ENCODE measurements at places on chromosomes 12 and 14. TPM values are rescaled to one million over a fixed set of nuclear protein-coding genes. Genes with fewer than 3 reads are reported as not detected.

DNA sequence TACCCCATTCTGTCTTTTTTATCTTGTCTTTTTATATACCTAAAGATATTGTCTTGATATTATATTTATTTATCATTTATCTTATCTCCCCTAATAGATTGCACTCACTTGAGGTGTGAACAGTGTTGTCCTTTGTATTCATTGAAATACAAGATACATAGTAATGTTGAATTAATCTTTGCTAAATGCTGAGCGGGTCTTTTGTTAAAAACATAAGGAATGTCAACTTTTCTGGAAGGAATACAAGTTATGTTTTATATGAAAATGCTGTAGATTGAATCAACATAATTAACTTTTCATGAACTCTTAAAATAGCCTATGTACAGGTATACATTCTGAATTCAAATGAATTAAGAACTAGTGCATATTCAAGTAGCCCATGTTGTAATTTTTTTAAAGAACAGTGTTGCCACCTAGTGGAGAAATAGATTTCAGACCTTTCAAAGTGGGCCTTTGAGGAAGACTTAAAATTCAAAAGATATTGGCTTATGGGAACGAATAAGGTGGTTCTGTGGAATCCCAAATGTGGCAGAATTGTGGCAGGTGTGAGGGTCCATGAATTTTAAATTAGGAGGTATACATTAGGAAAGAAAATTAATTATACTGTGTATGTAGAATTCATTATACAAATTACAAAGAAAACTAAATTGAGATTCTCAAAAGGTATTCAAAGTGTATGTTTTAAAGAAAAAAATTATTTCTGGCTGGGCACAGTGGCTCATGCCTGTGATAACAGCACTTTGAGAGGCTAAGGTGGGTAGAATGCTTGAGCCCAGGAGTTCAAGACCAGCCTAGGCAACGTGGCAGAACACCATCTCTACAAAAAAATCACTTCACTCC, 19.1 kb downstream of the BBOF1 start:
- DNase-seq = no peak

DNA sequence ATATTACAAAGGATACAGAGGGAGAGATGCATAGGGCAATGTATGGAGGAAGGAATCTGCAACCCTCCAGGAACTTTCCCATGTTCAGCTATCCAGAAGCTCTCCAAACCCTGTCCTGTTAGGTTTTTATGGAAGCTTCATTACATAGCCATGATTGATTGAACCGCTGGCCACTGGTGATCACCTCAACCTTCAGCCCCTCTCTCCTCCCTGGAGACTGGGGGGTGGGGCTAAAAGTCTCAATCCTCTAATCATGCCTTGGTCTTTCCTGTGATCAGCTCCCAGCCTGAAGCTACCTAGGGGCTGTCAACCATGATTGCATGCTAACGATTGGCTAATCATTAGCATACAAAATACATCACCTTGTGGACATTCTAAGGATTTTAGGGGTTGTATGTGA, 123.4 kb downstream of the ST8SIA1 start:
- DNase-seq = no peak

LALBA gene
- total RNA-seq = not detected

DNA sequence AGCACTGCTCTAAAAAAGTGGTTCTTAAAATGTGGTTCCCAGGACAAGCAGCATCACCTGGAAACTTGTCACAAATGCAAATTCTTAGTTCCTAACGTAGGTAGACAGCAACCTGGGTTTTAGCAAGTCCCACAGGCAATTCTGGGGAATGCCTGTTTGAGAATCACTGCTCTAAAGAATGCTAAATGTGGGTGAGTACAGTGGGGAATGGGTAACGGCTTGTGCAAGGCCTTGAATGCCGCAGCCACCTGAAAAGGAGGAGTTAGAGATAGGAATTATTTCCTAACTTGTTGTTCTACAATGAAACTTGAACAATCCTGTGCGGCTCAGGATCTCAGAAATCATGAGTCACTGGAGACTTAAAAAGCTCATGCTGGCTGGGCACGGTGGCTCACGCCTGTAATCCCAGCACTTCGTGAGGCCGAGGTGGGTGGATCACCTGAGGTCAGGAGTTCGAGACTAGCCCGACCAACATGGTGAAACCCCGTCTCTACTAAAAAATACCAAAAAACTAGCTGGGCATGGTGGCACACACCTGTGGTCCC, 34.9 kb downstream of the GNS start:
- no peak for DNase-seq

DNA sequence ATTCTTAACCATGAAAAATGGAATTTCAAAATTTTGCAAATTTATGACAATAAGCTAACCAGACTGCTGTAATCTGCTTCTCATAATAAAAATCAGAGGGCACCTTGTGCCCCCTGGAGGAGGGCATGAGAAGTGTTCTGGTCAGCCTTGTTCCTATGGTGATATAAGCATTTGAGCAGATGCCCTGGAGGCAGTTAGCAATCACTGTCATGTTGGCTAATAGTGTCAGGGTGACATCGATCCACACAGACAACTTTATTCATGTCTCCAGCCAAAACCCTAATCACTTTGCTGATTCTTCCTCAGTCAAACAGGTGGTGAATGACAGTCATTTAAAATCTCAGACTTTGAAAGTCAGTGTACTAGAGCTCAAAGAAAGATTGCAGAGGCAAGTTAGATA, 943.0 kb downstream of the GALC start:
- peak; percentile 3 for DNase-seq

- no peak for DNase-seq
Measured at GRCh38 chr14:36827861-36828260, 166.2 kb downstream of the PAX9 start.

CCDC196 gene
- total RNA-seq = not detected

TMEM52B gene
- total RNA-seq = not detected

DNA sequence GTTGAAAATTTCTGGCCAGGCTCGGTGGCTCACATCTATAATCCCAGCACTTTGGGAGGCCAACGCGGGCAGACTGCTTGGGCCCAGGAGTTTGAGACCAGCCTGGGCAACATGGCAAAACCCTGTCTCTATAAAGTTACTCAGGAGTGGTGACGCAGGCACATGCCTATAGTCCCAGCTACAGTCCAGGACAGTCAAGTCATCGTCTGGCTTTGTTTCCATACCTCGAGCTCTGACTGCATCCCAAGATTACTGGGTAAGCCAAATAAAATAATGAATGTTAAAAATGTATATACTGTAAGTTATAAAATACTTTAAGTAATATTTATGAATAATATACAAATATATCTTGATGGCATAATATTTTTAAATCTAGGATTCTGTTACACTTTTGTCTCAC, 23.0 kb upstream of the GXYLT1 start:
- no peak for DNase-seq

- no peak for DNase-seq
Measured at GRCh38 chr12:72872996-72873395, 600.8 kb downstream of the TRHDE start.

- no peak for DNase-seq
Measured at GRCh38 chr12:132079200-132079599, 64.9 kb downstream of the DDX51 start.

CDCA3 gene
- 94.8 TPM for total RNA-seq

GRCh38 chr14:34055157-34055950, 104.5 kb upstream of the EGLN3 start:
- no peak for DNase-seq

LRP6 gene
- 2.6 TPM for total RNA-seq

DNA sequence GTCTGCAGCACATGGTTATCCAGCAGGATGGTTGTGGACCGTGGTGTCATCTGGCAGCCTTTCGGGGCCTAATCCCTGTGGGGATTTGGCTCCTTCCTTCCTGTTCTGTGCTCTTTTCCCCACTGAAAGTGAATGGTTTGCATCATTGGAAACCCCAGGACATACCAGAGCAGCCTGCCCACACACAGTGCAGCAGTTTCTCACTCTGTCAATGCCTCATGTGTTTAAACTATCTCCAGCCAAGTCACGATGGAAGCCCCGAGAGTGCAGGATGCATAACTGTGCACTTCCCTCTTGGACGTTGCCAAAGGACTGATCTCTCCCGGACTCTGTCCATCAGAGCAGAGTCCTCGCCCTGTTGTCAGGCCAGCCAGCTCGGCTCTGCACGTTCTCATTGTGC, 29.0 kb upstream of the AMN start:
- DNase-seq = no peak

MED13L gene
- 74.5 TPM for total RNA-seq

NELL2 gene
- 36.3 TPM for total RNA-seq

MANSC4 gene
- total RNA-seq = not detected

DNA sequence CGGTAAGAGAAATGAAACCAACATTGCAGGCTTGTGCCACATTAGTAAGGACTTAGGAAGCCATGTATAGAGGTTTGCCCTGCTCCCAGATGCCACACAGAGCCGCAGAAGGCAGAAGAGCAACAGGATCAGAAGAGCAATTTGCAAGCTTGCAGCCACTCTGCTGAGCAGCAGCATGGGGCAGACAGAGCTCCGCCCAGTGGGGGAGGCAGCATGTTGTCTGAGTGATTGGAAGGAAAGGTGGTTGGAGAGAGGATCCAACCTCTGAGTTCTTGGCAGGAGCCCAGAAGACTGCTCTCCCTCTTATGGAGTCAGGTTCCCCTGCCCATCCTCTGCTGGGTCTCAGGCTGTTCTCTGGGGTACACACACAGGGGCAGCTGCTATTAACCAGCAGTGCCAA, 2.3 kb upstream of the KRT6A start:
- DNase-seq = no peak

DNA sequence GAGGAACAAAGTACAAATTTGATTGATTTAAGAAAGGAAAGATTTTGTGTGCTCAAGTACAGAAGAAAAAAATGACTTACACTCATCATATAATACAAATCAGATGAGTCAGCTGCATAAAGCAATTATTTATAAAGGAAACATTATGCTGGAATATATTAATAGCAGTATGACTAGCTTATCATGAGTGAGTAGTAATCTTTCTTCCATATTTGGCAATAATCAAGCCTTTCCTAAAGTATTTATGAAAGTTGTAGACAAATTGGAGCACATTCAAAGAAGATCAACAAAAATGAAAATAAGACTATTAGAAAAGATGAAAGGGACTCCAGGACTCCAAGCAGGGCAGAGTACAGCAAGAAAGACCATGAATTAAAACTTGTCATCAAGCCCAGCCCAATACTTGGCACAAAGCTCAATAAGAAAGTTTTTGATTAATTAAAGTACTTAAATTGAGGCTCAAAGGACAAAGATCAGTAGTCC, 32.8 kb downstream of the CCER1 start:
- DNase-seq = no peak

KRT75 gene
- total RNA-seq = not detected

TRIM9 gene
- total RNA-seq = 1.4 TPM

DNA sequence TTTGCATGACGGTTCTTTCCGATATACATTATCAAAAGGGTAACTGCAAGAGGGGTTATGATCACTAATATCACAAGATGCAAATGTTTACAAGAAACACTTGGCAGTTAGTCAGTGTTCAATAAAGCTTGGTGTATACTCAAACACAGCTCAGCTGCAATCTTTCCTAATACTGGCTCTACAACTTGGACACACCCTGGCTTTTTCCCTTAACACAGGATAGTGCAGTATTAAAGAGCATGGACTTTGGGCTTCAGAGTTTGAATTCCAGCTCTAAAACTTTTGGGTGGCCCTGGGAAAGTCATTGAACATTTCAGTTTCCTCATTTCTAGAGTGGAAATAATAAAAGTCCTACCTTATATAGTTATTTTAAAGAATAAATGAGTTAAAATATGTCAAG, 107.0 kb downstream of the HECTD4 start:
- DNase-seq = no peak

DNA sequence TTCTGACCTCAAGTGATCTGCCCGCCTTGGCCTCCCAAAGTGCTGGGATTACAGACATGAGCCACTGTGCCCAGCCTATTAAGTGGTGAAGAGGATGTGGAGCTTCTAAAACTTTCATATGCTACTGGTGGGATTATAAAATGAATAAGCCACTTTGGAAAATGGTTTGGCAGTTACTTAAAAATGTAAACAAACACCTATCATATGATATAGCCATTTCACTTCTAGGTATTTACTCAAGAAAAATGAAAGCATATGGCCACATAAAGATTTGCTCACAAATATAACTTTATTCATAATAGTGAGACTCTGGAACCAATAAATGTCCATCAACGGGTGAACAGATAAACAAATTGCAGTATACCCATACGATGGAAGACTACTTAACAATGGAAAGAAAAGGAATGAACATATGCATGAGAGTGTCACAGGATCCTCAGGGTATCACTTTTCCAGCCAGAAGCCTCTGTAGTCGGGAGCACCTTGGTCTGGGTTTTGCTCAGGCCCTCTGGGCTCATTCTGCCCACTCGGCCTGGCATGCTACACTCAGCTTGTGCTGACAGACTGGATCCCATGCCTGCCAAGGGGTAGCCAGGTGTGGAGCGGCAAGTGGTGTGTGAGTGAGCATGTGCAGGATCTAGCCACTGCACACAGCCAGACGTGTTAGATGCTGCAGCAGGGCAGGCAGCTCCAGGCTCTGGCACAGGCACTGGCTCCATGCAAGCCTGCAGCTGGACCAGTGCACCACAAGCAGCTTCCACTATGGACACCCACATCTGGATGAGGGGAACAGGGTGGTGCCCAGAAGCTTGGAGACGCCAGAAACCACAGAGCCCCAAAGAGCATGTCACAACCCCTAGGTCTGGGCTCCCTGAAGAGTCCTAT, 213.2 kb upstream of the DIO3 start:
- no peak for DNase-seq

GRCh38 chr12:110590806-110591326, 7.7 kb upstream of the PPTC7 start:
- DNase-seq = no peak

- DNase-seq = no peak
Measured at GRCh38 chr12:1069846-1070245, 78.8 kb downstream of the ERC1 start.

GRCh38 chr14:103347091-103347815, 13.2 kb downstream of the EIF5 start:
- DNase-seq = no peak

KSR2 gene
- total RNA-seq = 0.21 TPM

HOXC12 gene
- not detected for total RNA-seq

GRCh38 chr12:21941506-21942376, 515 bp upstream of the ABCC9 start:
- no peak for DNase-seq
